T-helper 2 cell (primary cell): ENCODE measurements at places on chromosomes 1 and 21.

GRCh38 chr1:181514298-181515290 is 31.3 kb downstream of the CACNA1E start:
- DNase-seq = peak; percentile 12

- DNase-seq = no peak
Measured at GRCh38 chr1:3019007-3019515, 2.2 kb upstream of the ACTRT2 start.

- DNase-seq = no peak
Measured at GRCh38 chr1:247360116-247360898, 28.6 kb upstream of the ZNF496 start.

DNA sequence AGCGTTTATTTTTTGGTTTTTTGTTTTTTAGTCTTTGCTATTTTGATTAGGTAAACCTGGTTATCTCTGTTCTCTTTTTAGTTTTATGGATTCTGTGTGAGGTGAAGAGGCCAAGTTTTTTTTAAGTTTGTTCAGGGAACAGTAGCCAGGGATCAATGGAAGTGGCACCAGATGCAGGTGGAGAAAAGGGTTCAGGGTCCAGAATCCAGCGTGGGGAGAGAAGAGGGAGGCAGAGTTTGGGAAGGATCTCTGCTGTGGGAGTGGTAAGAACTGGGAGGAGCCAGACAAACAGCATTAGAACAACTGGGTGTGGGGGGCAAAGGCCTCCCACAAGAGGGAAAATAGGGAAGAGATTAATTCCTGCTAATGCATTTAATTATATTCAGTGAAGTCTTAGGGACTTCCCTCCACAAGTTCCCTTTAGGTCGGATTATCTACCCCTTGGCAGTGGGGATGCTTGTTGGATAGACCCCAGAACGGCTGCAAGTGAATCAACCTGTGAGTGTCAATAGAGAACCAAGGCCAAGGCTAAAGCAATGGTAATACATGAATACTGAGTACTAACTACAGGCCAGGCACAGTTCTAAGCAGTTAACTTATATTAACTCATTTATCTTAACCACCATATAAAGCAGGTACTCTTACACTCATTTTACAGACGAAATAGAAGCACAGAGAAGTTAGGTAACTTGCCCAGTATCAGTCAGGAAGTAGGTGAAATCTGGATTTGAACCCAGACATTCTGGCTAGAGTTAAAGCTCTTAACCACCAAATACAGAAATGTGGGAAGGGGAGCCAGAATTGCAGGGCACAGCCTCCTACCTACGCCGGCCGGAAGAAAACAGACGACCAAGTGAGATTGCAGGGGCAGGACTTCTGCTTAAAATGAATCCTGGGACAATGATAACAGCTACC is 498 bp downstream of the GNAT2 start:
- no peak for DNase-seq

DNA sequence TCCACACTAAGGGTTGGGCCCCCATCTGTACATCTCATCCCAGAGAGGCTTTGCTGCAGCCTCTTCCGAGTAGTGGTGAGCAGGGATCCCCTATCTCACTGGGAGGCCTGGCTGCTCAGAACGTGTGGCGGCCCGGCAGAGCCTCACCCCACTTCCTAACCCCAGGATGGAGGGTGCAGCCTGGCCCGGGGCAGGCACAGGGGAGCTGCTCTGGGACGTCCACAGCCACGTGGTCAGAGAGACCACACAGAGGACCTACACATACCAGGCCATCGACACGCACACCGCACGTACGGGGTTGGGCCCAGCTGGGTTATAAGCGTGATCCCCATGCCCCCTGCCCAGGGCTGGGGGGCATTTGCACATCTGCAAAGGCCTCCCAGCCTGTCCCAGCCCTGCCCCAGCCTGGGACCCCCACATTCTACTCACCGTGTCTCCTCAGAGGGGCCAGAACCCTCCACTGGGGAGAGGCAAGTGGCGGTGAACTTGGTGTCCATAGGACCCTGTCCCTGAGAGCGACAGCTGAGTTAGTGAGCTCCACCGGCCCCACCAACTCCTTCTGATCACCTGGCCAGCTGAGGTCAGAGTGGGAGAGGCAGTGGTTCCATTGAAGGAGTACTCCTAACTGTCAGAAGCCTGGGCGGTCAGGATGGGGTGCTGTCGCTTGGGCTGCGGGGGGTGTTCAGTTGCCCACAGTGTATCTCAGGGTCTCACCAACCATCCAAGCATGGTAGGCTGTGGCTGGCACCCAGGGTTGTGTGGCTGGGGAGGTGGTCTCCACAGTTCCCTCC is 41.2 kb downstream of the TRIM11 start:
- DNase-seq = no peak

GRCh38 chr1:185694081-185694480 is 40.1 kb upstream of the HMCN1 start:
- DNase-seq = peak; percentile 75

DNA sequence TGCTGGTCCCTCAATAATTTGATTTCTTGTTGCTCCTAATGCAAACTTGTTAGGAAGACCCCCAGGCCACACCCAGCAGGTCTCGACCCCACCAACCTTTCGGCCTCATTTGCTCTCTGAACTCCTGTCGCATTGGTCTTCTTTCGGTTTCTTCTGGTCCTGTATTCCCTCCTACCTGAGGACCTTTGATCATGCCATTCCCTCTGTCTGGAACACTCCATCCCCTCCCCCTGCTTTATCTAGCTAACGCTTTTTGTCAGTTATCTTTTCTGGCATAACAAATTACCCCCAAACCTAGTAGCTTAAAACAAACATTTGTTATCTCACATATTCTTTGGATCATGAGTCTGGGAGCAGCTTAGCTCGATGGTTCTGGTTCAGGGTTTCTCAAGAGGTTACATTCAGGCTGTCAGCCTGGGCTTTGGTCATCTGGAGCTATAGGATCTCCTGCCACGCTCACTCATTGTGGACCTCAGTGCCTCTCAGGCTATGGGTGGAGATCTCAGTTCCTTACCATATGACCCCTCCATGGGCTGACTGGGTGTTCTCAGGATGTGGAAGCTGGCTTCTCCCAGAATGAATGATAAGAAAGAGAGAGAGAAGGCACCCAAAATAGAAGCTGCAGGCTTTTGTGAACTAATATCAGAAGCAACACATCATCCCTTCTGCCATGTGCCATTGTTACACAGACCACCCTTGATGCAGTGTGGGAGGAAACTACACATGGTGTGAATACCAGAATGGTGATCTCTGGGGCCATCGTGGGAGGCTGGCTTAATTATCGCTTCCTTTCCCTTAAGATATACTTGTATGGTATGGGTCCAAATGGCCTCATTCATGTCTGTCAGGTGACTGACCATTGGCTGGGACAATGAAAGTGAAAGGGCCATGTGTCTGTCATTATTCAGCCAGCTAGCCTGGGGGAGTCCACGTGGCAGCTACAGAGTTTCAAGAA is 29.1 kb upstream of the BCAR3 start:
- DNase-seq = no peak

GRCh38 chr1:83692524-83693381 is 306.2 kb downstream of the TTLL7 start:
- peak; percentile 58 for DNase-seq

- DNase-seq = peak; percentile 54
Measured at GRCh38 chr1:162389021-162389818, 7.7 kb downstream of the C1orf226 start.

GRCh38 chr1:171158096-171158495 is 27.0 kb upstream of the FMO2 start:
- DNase-seq = no peak

- DNase-seq = no peak
Measured at GRCh38 chr1:180312926-180313325, 82.9 kb downstream of the LHX4 start.

GRCh38 chr1:13930151-13930550 is 230.2 kb downstream of the PRDM2 start:
- DNase-seq = peak; percentile 8

- DNase-seq = no peak
Measured at GRCh38 chr1:168608796-168609715, 32.7 kb downstream of the XCL1 start.

GRCh38 chr1:28144203-28145135 is 32.0 kb downstream of the PTAFR start:
- DNase-seq = no peak

DNA sequence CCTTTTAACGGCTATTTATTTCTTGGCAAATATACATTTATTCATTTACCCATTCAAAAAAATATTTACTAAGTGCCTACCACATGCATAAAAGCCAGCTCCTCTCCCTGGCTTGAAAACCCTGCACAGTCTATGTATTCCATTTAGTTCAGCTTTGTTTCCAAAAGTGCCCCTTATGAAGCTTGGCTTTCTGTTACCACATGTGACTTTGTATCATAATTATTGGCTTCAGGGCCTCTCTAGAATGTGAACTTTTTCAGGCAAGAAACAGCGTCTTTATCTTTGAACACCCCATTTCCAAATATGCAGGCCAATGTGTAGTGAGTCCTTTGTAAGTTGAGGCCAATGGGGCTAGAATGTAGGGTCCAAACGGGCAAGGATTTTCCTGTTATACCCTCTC is 69.4 kb downstream of the CACHD1 start:
- DNase-seq = no peak

- DNase-seq = no peak
Measured at GRCh38 chr1:201791779-201792173, 37.2 kb upstream of the IPO9 start.

- no peak for DNase-seq
Measured at GRCh38 chr1:22791831-22792347, 81.2 kb downstream of the EPHB2 start.

- DNase-seq = no peak
Measured at GRCh38 chr1:26607186-26607585, 77.6 kb downstream of the RPS6KA1 start.

- no peak for DNase-seq
Measured at GRCh38 chr21:29096218-29097015, 23.0 kb upstream of the CCT8 start.

DNA sequence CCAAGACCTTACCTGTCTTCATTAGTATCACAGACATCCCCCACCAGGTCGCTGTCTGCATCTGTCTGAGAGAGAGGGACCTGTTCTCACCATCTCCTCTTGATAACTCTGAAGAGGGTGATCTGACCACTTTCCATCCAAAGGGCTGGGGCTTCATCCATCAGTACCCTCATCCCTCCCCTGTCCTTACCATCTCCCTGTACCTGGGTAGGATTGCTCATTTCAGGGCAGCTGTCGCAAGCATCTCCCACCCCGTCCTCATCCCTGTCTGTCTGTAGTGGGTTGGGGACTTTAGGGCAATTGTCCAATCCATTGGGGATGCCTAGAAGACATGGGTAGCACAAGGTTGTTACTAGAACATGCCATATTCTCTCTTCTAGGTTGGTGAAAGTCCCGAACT is 7.9 kb downstream of the THBS3 start:
- DNase-seq = no peak

- DNase-seq = no peak
Measured at GRCh38 chr21:42157606-42158310, 61.2 kb upstream of the ABCG1 start.

GRCh38 chr1:198664068-198664788 is 25.4 kb downstream of the PTPRC start:
- DNase-seq = no peak

- DNase-seq = no peak
Measured at GRCh38 chr1:84946631-84947030, 50.3 kb downstream of the MCOLN2 start.

DNA sequence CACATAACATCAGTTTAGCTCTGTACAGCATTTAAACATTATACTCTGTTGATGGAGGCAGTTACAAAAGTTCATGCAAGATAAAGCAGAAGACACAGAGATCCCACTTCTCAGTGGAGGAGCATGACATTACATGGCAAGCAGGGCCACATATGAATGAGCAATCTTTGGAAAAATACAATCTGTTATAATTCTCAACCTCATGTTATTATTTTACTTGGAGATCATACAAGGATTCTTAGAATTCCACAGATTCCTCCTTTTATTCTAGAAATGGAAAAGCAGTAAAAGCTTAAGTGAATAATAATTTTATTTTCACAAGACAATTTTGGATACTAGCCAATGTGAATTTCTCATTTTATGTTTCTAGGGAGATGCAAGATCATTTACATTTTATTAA is 66.6 kb downstream of the IFI44 start:
- DNase-seq = no peak

GRCh38 chr1:96747565-96747964 is 26.0 kb downstream of the PTBP2 start:
- DNase-seq = no peak

DNA sequence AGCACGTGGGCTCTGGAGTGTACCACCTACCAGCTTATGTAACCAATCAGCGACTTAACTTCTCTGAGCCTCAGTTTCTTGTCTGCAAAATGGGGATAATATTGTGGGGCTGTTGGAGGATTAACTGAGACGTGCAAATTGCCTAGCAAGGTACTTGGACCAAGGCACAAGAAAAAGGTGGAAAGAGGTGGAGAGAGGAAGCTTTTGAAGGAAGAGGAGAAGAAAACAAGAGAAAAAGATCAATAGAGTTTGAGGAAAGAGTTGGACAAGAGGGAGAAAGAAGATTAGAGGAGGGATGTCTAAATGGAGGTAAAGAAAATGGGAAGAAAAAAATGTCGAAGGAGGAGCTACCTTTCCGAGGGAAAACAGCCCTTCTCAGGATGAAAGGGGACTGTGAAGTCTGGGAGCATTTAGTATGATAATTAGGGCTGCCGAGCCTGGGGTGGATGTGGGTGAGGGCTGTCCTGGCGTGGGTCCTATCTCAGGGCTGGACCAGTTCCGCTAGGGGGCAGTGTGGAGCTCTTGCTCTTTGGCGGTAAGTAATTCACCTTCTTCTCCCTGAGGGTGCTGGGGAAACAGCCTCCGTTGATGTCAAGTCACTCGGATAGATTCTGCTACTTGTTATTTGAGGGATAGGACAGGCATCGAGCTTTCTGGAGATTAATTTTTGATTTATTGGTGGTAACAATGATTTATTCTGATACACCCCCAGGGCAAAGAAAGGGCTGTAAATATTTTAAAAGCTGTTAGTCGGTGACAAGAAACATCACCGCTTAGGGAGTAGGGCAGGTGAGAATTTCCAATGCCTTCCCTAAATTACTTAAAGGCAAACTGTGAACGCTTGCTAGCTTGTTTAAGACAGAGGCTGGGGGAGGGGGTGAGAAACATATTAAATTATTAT is 79.0 kb upstream of the NFASC start:
- peak; percentile 27 for DNase-seq

- no peak for DNase-seq
Measured at GRCh38 chr1:5385096-5385799, 607.0 kb downstream of the NPHP4 start.

DNA sequence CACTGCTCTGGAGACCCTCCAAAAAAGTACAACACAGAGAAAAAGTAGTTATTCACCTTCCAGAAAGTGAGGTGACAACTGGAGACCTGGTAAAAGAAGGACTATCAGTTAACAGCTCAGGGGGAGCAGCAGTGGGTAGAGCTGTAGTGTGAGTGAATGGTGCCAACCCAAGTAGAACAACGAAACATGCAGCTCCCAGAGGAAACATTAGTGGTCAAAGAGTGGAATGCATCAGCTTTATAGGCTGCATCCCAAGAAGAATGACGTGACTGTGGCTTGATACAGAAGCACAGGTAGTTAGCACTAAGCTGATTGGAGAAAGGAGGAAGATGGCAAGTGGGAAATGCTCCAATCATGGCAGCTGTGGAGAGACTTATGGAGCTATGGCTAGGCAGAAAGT is 275.7 kb upstream of the CAMK1G start:
- no peak for DNase-seq

GRCh38 chr1:79197421-79197820 is 190.9 kb upstream of the ADGRL4 start:
- no peak for DNase-seq
